ENCODE measurements at places on chromosomes 11 and 22.

DNA sequence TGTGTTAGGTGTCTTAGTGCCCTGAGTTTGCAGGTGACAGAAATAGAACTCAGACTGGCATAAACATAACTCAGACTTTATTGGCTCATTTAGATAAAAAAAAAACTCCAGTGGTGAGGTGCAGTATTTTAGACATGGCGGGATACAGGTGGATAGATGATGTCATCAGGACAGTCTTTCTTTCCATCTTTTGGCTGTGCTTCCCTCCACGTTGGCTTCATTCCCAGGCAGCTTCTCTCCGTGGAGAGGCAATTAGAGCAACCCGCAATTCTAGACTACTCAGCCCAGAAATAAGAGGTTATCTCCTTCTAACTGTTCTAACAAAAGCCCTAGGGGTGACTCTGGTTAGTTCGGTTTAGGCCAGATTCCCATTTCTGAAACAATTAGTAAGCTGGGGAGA, 40.5 kb downstream of the NCAM1 start:
- no peak for DNase-seq

- peak; percentile 55 for DNase-seq
Measured at GRCh38 chr22:36339171-36340065, 48.3 kb downstream of the MYH9 start.

- DNase-seq, result no peak
Measured at GRCh38 chr11:45450189-45450588, 164.0 kb upstream of the SYT13 start.

- peak; percentile 88 for DNase-seq
Measured at GRCh38 chr22:39534591-39535356, 2.2 kb upstream of the RPS19BP1 start.

DNA sequence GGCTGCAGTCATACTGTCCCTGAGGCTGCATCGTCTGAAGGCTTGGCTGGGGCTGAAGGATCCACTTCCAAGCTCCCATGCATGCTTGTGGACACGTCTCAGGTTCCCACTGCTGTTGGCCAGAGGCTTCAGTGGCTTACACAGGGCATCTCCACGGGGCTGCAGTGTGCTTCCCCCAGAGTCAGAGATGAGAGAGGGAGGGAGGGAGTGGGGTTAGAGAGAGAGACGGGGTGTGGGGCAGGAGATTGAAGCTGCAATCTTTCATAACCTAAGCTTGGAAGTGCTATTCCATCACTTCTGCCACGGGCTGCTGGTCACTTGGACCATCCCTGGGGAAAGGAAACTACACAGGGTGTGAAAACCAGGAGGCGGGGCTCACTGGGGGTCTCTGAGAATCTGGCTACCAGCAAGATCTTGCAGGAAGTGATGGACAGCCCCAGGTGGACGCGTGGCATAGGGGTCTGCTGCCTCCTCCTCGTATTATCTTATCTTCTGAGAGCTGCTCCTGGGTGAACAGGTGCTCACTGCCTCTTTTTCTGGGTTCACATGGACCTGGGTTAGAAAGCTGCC, 63.0 kb upstream of the MYEOV start:
- DNase-seq, result no peak

- DNase-seq, result no peak
Measured at GRCh38 chr11:16771350-16772140, 33.1 kb downstream of the C11orf58 start.
